Activated naive CD8-positive, alpha-beta T cell treated with anti-CD3 and anti-CD28 coated beads for 36 hours (primary cell): ENCODE measurements at places on chromosomes 2 and 18.

DNA sequence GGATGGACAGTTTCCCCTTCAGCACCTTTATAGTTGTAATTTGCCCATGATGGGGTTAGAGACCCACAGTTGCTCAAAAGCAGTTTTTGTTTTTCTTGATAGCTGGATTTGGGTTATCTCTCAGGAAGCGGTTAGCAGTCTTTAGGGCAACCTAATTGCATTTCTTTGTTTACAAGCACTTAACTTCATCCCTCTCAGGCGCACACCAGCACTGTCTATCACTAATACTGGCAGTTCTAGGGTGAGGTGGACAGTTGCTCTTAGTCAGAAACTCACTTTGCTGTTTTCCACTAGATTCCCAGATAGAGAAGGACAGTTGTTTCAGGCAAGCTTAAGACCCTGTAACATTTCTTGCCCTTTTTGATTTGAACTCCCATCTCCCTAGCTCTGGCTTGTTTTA lies 146.0 kb downstream of the AGAP1 start:
- DNase-seq: no peak

DNA sequence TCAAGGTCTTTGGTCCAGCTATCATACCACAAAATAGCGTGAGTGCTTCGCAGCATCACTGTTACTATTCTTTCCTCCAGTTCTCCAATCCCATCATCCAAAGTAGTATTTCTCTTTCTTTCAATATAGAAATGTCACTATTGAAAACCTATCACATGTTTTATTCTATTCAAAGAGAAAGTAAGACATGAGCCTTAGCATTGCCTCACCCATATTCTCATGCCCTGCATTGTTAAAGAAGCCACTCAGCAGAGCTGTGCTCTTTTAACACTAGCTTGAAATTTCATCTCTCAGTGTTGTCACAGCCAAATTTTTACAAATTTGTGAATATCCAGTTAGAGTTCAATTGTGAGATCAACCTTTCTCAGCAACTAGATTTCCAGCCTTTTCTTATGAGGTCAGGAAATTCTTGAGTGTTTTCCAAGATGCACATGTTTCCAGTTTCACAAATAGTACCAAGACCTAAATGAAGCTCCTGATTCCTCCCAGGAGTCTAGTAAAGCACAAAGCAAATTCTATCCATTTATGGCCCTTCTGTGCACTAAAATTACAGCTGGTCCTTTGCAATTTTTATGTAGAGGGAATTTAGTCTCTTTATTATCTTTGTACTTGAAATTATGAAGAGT lies 343.7 kb downstream of the SPAG16 start:
- no peak for DNase-seq

DNA sequence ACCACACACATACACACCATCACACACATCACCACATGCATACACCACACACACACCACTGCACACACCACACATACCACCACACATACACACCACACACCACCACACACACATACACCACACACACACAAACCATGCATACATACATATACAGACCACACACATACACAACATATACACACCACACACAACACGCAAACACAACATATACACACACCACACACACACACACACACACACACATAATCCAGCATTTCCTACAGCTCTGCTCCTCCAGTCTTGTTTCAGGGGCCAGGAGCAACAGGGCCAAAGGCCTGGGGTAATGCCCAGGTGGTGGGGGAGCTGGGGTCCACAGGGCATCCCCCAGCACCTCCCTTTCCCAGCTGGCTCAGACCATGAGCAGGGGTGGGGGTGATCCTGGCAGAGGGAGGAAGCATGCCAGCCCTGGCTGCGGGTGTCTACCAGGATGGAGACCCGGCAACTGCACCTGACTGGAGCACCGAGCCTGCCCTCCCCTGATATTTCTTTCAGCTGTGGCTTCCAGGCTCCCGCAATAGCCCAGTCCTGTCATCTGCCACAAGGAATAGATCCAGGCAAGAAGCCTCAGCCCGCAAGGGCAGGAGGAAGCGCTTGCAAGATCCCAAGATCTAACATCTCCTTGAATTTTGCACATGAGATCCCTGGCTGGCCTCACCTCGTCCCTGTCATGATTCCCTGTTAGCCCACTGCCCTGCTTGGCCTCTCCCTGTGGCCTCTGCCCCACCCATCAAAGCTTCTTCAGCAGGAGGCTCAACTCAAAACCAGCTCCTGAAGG lies 196.9 kb downstream of the TNS1 start:
- DNase-seq: no peak

GRCh38 chr2:147773479-147773878 lies 71.3 kb upstream of the ACVR2A start:
- DNase-seq: no peak

- no peak for DNase-seq
Measured at GRCh38 chr2:180240774-180241173, 233.7 kb upstream of the CWC22 start.

GRCh38 chr2:75130171-75130570 lies 69.1 kb downstream of the TACR1 start:
- DNase-seq: no peak

GRCh38 chr2:232488097-232488711 lies 570 bp upstream of the ECEL1 start:
- DNase-seq: no peak

DNA sequence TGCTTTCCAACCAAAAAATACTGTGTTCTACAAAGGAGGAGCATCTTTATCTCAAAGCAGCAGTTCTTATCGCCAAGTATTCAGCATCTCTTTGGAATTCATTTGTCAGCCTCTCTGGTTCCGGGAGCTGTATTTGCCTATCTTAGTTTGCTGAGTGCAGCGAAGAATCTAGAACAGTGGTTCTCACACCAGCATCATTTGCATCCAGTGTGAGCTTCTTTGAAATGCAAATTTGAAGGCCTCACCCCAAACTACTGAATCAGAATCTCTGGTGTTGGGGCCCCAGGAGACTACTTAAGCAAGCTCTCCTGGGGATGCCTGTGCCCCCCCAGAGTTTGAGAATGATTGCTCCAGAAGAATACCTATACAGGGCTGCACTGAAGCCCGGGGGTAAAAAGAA lies 1.5 kb upstream of the PTPN2 start:
- DNase-seq: no peak

DNA sequence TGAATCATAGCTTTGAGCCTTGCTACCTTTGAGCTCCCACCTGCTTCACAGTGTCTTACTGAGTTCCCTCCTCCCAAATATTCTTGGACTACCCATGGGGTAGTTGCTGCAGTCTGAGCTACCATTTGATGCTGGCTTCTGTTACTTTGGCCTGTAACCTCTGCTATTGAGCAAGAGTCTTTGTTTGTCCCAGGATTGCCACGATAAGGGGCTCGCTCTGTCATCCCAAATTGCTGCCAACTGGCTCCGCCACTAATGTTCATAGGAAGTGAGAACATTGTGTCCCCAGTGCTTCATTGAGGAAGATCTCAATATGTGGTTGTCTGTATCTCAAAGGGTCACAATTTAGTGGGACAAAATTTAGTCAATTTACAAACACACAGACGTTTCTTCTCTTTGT lies 103.8 kb downstream of the TRIM43 start:
- DNase-seq: no peak

GRCh38 chr2:18398833-18399232 lies 161.6 kb downstream of the RDH14 start:
- no peak for DNase-seq

- no peak for DNase-seq
Measured at GRCh38 chr2:114192362-114192761, 250.1 kb upstream of the DPP10 start.

DNA sequence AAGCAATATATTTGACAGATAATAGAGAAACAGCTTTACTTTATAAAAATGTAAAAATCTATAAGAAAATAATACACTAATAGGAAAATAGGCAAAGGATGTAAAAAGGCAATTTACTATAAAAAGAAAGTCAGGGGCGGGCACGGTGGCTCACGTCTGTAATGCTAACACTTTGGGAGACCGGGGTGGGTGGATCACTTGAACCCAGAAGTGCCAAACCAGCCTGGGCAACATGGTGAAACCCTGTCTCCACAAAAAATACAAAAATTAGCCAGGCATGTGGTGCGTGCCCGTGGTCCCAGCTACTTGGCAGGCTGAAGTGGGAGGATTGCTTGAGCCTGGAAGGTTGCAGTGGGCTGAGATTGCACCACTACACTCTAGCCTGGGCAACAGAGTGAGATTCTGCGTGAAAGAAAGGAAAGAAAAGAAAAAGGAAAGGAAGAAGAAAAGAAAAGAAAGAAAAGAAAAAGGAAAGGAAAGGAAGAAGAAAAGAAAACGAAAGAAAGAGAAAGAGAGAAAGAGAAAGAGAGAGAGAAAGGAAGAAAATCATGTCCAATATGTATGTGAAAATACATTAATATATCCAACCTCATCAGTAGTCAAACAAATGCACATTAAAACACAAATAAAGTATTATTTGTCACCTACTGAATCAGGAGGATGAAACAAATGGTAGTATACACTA lies 65.1 kb downstream of the ADD2 start:
- DNase-seq: no peak

GRCh38 chr2:119280680-119281079 lies 57.0 kb downstream of the STEAP3 start:
- DNase-seq: no peak

- no peak for DNase-seq
Measured at GRCh38 chr2:171316220-171316619, 117.6 kb downstream of the METTL8 start.

DNA sequence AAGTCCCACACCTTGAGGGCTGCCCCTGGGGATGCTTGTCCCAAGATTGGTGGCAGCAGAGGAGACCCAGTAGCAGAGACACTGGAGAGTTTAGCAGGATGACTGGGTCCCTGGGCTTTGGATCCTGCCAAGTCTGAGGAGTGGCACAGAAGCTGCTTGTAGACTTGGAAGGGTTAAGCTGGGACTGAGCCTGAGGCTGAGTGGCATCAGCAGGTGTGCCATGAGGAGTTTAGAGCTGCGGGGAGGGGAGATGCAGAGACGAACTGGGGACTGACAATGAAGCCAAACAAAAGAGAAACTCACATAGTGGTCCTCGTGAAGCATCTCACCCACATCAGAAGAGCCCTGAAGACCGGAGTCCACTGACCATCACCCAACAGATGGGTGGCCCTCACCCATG lies 329.7 kb upstream of the KLHL29 start:
- DNase-seq: no peak

DNA sequence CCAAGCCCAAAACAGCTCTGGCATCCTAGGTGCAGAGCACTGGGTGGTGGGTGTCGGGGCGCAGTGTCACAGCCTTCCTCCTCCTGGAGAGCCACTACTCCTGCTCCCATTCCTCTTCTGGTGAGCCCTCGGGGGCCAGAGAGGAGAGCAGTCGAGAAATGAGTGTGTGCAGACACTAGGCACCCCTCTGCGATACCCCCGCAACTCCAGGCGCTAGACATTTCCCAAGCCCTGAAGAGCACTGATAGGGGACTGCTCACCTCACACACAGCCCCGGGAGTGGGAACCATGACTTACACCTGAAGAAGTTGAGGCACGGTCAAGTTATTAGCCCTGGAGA lies 54.2 kb downstream of the FAM168B start:
- no peak for DNase-seq

- no peak for DNase-seq
Measured at GRCh38 chr2:40249577-40249976, 202.3 kb downstream of the SLC8A1 start.

- DNase-seq: no peak
Measured at GRCh38 chr2:232420073-232420454, 13.4 kb downstream of the ALPG start.

GRCh38 chr2:238143239-238143951 lies 4.9 kb downstream of the KLHL30 start:
- no peak for DNase-seq

GRCh38 chr2:119518401-119519056 lies 5.8 kb downstream of the SCTR start:
- DNase-seq: no peak

GRCh38 chr18:46250812-46251173 lies 146.6 kb downstream of the HAUS1 start:
- DNase-seq: no peak

GRCh38 chr18:23949863-23950262 lies 64.7 kb upstream of the TTC39C start:
- no peak for DNase-seq

DNA sequence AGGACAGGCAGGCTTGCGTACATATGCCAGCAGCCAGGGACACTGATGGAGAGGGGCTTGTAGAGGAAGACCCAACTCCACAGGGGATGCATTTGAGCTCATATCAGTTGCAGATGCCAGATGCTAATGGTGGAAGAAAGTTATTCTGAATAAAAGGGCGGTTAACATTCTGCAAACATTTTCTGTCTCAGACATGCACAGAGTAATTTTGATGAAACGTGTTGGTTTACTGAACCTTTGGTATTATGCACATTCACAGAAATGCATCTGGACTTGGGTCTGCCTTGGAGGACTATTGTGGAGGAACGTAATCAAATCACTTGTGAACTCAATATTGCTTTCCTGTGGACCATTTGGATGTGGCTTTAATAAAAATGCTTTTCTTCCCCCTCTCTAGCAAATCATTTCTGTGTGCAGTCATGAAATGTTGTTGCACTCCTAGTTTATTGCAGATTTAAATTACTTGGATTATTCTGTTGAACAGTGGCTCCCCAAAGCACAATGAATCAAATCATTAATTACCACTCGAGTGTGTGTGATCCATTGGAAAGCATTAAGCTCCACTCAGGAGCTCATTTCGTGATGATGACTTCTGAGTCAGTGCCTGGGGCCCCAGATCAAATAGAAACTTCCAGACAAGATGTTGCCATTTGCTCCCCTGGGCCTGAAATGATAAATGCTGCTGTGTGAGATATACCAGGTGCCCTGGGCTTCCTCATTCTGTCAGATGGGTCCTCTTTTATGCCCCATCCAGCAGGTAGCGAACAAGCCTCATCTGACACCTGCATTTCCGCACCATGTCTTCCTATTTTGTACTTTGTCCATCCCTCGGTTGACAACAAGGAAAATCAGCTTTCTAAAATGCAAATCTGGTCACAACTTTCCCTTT lies 697.0 kb upstream of the HS6ST1 start:
- no peak for DNase-seq

- no peak for DNase-seq
Measured at GRCh38 chr2:201707753-201708152, 9.3 kb upstream of the MPP4 start.

GRCh38 chr18:25704494-25704893 lies 352.5 kb upstream of the ZNF521 start:
- DNase-seq: no peak

DNA sequence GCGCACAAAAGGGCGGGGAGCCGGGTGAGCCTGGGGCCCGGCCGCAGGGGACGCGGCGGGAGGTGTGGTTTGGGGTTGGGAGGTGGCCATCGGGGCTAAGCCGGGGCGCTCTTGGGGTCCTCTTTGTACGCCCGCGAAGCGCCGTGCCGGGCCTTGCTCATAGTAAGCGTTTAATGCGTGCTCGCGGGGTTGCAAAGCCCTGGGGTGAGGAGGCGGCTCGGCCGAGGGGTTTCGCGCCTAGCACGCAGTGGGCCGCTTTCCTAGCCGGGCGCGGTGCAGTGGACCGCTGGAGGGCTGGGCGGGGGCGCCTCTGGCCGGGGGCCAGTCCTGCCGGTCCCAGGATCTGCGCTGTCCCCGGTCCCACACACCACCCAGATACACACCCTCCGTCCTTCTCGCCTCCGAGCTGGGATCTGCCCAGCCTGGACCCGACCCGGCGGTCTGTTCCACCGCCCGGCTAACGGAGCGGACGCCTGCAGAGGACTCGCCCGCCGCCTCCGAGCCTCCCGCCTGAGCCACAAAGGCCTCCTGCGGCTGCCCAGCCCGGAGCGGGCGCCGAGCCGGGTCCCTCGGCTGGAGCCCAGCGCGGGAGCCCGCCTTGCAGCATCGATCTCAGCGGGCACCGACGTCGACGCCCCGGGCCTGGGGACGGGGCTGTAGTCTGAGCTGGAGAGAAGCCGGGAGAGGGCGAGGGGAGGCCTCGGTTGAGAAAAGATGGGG lies 564 bp downstream of the DPYSL5 start:
- DNase-seq: peak; percentile 17

GRCh38 chr18:61551586-61551985 lies 218.4 kb downstream of the CDH20 start:
- peak; percentile 4 for DNase-seq
